ENCODE measurements at places on chromosomes 16 and 17.

DNA sequence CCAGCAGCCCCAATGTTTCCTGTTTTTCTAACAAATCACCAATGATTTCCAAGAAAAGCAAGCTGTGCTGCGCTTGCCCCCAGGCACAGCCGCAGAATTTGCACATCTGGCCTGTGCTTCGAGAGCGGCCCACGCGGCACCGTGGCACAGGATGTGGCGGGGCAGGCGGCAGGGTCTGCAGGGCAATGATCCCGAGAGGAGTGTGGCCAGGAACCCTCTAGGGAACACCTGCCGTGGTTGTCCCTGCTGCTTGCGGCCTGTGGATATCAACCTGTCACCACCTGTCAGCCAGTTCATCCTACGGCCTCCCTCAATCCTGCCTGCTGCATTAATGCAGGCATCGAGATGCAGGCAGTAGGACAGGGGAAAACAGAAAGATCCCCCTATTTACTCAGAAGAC is 24.0 kb downstream of the PIK3R5 start:
- no peak for DNase-seq

- peak; percentile 95 for DNase-seq
Observed at GRCh38 chr16:56607109-56607618, 1.2 kb upstream of the MT2A start.

GRCh38 chr16:47976636-47977210 is 179.1 kb downstream of the ABCC12 start:
- DNase-seq = no peak

DNA sequence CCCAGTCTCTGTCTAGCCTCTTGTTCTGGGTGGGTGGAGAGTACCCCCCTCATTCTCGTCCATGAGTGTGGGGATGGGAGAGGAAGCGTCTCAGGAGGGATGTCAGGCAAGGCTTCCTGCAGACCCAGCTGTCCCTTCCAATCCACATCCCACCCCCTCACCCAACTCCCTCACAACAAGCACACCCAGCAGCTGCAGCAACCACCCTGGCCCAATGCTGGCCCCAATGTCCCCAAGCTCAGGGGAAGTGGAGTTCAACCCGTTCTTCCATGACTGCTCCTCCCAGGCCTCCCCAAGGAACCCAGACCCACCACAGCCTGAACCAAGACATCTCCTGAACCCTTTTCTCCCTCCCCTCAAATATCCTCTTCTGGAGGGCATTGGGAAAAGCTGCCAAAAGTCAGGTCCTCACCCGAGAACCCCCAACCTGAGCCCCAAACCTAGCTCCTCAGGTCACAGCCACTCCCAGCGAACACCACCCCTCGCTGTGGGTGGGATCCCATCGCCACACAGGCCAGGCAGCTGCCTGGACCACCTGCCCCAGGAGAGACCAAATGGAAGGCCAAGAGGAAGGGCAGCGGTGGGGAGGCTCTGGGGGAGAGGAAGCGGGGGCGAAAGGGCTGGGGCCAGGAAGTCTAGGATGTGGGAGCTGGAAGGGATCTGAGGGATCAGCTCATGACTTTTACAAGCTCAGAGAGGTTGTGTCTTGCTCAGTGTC is 47.6 kb downstream of the FZD2 start:
- DNase-seq = no peak

GRCh38 chr17:73091770-73092522 is 542 bp downstream of the SLC39A11 start:
- DNase-seq = no peak

- DNase-seq = peak; percentile 86
Observed at GRCh38 chr17:45218895-45219661, 2.6 kb upstream of the FMNL1 start.

- no peak for DNase-seq
Observed at GRCh38 chr16:11308493-11309283, 27.6 kb upstream of the PRM1 start.

- no peak for DNase-seq
Observed at GRCh38 chr17:49365667-49366066, 3.6 kb upstream of the ZNF652 start.

DNA sequence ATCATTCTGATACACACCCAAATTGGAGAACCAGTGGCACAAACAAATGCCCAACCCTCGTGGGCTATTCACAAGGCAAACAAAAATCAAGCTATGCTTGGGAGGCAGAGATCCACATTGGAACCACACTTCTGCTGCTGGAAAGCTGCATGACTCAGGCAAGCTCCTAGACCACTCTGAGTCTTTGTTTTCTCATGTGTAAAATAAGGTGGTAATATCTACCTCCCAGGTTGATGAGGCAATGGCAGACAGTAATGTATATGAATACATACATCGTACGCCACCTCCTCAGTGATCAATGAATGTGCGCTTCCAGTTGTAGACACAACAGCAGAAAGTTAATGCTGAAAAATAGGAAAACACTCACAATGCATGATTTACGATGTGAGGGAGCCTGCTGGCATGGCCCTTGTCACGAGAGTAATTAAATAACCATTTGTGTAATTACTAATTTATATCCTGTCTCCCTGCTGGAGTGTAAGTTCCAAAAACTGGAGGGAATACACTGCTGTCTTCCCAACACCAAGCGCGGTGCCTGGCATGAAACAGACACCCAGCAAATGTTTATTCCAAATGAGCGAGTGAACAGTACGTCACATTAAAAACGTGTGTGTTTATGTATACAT is 69.9 kb upstream of the HSBP1 start:
- no peak for DNase-seq

- DNase-seq = no peak
Observed at GRCh38 chr16:25835126-25835525, 143.4 kb downstream of the HS3ST4 start.

DNA sequence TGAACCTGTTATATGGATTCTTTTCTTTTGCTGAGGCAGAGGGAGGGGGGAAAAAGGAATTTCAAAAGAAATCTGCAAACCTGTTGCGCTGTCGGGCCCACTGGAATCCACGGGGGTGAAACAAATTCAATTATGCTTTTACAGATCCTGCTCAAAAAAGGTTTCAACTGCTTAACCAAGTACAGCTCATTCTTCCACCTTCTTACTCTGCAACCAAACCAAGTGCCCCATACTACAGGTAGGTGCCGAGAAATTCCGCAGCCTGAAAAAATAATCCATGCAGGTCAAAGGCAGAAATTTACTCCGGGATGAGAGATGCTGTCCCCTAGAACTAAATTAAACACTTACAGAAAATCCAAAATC is 416 bp downstream of the RNF43 start:
- no peak for DNase-seq

DNA sequence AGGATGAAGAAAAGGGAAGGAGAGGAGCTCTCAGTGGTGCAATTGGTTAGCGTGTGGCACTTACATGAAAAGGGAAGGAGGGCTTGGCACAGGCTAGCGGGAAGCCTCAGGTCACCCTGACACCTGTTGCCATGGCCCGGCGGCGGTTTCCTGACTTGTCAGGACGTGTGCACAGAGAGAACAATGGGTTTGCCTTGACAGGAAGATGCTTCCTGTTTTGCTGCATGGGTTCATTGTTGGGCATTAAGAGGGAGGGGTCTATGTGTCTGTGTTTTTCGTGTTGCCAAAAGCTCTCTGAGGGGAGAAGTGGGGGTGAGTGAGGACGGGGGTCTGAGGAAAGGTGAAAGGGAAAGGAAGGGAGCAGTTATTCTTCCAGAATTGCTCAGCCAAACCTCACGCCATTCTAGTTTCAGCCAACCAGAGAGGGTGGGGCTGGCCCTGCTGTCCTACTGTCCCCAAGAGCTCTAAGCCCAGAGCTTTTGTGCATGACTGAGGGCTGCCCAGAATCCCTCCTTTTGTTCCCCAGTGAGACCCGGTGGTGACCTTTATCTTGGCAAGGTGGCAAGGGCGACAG is 17.1 kb upstream of the CCR7 start:
- no peak for DNase-seq

DNA sequence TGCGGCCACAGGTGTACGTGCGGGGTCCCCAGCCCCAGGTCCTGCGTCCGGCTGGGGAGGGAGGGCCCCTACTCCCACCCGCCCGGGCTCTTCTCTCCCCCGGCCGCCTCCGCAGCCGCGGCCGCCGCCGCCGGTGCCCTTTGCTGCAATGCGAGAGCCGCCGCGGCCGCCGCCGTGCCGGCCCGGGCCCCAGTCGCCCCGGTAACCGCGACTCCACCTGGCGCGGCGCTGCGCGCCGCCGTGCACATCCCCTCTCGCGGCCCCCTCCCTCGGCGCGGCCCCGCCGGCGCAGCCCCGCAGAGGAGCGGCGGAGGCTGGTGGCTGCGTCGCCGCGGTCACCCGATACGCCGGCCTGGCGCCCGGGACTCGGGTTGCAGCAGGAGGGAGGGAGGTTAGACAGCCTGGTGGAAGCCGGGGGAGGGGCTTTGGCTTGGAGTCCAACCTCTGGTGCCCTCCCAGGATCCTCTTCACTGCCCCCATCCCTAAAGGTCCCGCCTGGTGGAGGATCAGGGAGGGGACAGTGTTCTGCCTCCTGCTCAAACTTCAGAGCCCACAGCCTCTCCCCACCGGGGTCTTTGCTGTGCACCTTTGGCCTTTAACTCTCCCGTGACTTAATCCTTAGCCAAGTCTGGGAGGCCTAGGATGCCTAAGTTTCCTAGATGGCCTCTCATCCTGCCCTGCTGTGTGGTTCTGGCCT is 32.9 kb downstream of the SRCIN1 start:
- no peak for DNase-seq

DNA sequence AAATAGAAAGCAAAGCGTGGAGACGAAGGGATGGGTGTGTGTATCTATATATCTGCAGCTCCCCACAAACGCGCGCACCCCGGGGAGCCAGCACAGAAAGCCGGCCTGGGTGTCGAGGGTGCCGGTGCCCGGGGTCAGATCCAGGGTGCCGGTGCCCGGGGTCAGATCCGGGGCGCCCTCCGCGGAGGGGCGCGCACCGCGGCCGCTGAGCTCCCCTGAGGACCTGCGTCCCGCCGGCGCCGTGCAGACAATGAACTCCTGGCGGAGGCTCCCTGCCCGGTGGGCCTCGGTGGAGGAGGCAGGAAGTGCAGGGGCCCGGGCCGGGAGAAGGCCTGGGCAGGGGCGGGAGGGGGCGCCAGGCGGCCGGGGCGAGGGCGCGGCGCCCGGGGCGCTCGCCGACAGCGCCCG is 1.1 kb downstream of the ZNF423 start:
- no peak for DNase-seq

DNA sequence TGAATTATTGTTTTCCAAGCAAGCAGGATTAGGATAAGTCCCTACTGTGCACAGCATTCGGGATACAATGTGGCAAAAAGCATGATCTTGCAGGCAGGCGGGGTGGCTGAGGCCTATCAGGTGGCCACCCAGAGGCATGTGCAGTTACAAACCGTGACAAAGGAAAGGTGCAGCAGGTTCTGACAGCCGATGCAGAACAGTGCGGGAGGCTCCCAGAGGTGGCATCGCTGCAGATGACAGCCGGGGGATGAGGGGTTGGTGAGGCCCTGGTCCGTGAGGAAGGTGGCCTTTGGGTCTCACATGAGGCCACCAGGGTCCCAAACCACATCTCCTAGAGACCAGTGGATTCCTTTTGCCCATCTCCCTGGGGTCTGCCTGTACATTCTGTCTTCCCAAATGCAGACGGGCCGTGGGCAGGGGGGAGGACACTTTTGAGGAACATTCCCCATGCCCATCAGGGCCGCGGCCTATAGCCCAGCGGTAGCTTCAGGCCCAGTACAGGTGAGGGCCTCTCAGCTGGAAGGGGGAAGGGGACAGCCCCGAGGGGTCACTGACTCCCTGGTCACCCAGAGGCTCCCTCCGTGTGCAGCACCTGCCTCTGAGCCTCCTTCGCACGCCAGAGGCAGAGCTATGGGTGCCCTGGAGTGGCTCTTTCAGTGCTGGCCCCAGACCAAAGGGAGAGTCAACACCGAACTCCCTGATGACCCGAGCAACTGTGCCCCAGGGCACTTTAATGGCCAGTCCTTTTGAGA is 85.1 kb downstream of the SOCS1 start:
- no peak for DNase-seq

GRCh38 chr17:57536289-57536688 is 208.8 kb downstream of the CCDC182 start:
- no peak for DNase-seq

DNA sequence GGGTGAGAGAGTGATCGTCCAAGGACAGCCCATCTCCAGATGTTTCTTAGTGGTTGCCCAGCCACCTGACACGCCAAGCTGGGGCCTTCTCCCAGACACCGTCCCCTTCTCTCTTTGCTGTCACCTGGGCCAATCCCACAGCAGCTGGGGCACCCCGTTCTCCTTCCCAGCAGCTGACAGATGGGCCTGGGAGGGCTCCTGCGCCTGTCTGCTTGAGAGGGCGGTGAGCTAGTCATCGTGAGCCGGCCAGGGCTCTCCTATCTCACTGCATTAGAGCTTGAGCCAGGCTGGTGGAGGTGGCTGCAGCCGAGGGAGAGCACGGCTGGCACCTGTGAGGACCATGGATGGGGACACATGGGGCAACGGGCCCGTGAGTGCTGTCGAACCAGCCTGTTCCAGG is 41.2 kb downstream of the RAB11FIP3 start:
- DNase-seq = no peak

DNA sequence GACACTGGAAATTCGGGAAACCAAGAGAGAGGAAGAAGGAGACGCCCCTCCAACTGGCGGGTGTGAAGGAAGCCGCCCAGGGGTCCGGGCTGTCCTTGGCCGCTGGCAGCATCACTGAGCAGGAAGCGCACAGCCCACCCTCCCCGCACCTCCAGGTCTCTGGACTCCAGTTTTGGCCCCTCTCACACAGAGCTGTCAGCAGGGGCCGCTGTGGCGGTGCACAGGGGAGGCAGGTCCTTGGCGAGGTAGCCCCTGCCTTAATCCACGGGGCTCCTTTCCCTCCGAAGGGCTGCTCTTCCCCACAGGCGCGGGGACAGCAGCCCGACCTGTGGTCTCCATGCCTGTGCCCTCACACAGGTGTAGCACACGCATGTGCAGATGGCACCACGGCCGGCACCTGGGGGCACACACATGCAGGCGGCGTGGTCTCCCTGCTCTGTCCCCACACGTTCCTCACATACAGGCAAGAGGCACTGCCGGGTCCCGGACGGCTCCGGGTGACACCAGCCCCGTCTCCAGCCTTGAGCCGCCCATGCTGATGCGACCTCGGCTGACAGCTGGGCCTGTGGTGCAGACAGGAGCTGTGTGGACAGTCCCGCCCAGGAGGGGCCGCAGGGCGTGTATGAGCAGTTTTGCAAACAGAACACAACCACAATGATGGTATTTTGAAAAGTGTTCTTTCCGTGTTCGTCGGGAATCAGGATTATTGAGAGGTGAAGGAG is 26.6 kb upstream of the CHMP6 start:
- no peak for DNase-seq

DNA sequence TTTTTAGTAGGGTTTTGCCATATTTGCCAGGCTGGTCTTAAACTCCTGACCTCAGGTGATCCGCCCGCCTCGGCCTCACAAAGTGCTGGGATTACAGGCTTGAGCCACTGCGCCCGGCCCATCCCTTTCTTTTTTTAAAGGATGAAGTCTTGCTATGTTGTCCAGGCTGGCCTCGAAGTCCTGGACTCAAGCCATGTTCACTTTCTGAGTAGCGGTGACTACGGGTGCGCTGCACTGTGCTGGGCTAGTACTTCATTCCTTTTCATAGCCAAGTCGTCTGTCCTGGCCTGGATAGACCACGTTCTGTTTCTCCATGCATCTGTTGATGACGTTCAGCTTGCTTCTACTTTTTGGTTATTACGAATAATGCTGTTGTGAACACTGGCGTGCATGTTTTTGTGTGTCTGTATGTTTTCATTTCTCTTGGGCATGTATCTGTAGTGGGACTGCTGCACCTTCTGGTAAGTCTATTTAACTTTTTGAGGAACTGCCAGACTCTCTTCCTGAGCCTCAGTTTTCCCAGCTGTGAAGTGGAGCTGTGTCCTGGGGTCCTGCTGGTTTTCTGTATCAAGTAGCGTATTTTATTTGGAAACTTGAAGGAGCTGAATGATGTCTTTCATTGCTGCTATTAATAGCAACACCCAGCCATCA is 40.0 kb upstream of the GSE1 start:
- DNase-seq = no peak
